ENCODE measurements at places on chromosomes 4 and X.

- DNase-seq: no peak
Measured at GRCh38 chr4:119130365-119131065, 5.1 kb upstream of the MYOZ2 start.

- DNase-seq: no peak
Measured at GRCh38 chr4:70533211-70533610, 14.8 kb downstream of the AMTN start.

DNA sequence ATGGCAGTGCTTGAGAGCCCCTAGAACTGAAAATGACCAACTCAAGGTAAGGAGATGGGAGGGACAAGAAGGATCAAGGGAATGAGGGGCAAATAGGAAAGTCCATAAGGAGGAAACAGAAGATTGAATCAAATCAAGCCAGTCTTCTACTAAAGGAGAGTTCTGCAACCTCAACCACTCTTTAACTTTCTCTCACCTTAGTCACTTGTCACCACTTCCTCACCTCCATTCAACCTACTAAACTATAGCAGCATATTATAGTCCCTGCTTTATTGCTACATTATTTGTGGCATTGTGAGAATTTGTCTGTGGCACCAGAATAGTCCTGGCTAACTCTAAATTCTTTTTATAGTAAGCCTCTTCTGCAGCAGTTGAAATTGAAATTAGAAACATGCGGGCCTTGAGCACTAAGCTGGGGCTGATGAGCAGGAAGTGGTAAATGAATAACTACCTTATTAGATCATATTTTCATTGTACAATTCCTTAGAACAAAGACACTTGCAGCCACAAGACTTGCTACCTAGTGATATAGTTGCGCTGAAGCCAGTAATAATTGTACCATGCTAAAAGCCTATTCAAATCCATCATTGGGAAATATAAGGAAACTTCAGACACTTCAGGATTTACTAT, 336.9 kb downstream of the ZNF674 start:
- DNase-seq: no peak

- no peak for DNase-seq
Measured at GRCh38 chrX:34918856-34919255, 23.7 kb upstream of the FAM47B start.
